ENCODE measurements at places on chromosomes 2 and 18.

DNA sequence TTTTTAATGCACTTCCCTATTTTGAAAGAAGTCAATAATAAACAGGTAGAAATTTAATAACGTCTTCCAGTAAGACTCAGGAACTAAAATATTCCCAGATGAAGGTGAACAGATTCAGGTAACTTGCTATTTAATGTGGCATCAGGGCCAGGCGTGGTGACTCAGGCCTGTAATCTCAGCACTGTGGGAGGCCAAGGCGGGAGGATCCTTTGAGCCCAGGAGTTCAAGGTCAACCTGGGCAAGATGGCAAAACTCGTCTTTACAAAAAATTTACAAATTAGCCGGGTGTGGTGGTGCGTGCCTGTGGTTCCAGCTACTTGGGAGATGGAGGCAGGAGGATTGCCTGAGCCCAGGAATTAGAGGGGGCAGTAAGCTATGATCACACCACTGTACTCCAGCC lies 81.8 kb downstream of the NXPH2 start:
- no peak for DNase-seq

DNA sequence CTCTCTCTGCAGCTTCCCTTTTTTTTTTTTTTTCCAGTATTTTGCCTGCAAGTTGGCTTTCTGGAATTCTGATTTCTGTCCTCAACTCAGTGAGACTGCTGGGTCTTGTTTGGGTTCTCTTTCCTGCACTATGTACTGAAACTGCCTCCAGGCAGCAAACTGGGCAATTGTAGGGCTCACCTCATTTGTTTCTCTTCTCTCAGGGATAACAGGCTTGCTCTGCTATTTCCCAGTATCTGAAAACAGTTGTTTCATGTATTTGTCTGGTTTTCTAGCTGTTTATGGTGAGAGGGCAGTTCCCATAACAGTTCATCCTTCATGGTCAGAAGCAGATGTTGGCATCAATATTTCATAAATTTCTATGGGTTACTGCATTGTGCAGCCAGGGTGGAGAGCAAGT lies 206.0 kb downstream of the CYRIA start:
- DNase-seq: no peak

DNA sequence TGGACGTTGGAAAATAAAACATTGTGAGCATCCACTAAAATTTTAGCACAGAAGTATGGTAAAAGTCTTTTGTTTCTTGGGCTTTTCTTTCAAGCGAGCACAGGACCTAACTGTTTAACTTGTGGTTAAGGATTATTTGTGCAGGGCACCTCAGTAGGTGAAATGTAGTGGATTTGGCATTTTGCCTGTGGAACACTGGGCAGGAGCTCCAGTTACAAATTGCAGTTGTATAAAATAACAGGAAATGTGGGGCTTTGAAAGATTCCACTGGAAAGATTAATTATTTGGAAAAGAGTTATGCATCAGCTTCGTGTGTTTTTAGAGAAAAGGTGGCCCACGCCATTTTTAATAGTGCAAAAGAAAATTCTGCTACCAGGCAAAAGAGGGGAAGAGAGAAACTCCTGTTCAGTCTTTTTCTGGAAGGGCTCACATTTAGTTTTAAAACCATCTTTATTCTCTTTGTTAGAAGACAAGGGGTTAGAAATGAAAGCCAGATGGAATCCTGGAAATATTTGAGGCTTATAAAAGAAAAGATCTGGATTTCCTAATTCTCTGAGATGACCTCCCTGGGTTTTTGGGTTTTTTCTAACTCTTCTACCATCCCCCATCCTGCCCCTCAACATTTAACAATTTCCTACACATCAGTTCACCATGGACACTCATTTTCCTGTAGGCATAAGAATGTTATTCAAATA lies 144.3 kb upstream of the SERTAD2 start:
- no peak for DNase-seq

GRCh38 chr2:189337656-189338055 lies 103.6 kb upstream of the WDR75 start:
- no peak for DNase-seq
